Activated T-cell treated with anti-CD3 and anti-CD28 coated beads, Interleukin-2, amount 50 U/mL, for 48 hours (primary cell): ENCODE measurements at places on chromosomes 5 and 9.

GRCh38 chr5:138065102-138065501 lies 18.7 kb upstream of the WNT8A start:
- DNase-seq: peak; percentile 34

DNA sequence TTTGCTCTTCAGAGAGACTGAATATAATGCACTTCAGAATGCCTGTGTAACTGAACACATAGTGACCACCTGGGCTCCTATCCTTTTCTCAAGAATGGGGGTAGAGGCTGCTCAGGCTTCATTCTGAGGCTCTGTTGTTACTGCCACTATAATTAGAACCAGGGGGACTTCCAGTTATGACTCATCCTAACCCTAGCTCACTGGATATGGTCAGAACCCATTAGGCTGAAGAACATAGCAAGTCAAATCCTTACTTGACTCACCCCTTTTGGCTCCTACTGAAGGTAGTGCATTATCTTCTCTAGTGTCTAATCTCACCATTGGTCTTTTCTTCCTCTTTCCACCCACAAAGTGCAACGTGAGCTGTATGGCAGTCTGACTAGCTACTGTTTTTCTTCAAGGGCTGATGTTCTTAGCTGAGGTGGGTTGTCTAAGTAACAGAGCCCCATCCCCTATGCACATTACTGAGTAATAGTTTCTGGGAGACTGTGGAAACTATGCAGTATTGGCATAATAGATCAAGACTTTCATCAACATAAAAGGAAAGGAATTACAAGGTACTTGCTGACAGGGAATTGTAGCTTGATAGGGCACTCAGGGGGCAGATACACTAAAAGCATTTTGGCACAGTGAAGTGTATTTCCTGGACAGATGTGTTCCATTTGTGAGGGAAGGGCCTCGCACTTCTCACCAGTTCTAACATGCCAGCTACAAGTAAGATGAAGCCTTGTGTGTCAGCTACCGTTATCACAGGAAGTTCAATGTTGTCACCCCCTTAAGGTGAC lies 431.0 kb upstream of the MEF2C start:
- peak; percentile 21 for DNase-seq

- no peak for DNase-seq
Observed at GRCh38 chr9:121743441-121744001, 92.1 kb downstream of the DAB2IP start.

- no peak for DNase-seq
Observed at GRCh38 chr9:75798505-75798904, 92.0 kb upstream of the PCSK5 start.

DNA sequence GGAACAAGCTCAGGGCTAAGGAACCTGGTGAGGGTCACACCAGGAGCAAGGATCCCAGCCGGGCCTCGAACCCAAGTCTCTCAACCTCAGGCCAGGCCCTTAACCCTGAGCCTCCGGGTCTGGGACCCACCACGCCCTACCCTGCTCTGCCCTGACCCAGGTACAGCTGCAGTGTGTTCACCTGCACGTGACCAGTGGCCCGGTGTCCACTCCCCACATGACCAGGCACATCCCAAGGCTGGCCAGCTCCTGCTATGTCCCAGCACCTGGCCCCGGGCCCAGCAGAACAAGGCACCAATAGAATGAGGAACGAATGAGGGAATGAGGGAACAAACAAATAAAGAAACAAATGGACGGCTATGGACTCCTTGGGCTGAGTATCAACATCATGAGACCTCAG lies 112.0 kb upstream of the SARDH start:
- DNase-seq: no peak

DNA sequence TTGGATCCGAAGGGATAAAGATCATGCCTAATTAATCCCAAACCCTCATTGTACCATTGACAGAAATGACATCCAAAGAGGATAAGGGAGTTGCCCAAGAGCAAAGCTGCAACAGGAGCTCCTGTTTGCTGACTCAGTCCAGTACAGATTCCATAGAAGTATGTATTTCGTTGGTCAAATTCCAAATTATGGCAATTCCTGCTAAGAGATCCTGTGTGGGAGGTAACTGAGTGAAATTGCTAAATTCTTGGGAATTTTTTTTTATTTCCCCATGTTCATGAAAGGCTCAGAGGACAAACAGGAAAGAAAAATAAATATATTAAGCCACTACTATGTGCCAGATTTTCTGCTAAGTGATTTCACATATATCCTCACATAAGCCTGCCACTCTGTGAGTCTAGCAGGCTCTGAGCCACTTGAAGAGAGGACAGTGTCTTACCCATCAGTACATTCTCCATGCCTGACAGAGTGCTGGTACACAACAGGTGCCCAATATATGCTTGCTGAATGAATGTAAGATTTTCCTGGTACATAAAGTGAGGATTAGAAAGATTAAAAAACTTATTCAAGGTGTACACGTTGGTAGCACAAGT lies 132.7 kb downstream of the GLIS3 start:
- no peak for DNase-seq

GRCh38 chr5:62412549-62413329 lies at the start of gene IPO11:
Gene IPO11, plus strand, starts transcription at chr5:62412763. Its CDS starts 24,517 bp downstream, at chr5:62437280.
- peak; percentile 99 for DNase-seq

- DNase-seq: no peak
Observed at GRCh38 chr5:9082996-9083395, 462.9 kb downstream of the SEMA5A start.
